ENCODE measurements at places on chromosomes 2 and 18.

DNA sequence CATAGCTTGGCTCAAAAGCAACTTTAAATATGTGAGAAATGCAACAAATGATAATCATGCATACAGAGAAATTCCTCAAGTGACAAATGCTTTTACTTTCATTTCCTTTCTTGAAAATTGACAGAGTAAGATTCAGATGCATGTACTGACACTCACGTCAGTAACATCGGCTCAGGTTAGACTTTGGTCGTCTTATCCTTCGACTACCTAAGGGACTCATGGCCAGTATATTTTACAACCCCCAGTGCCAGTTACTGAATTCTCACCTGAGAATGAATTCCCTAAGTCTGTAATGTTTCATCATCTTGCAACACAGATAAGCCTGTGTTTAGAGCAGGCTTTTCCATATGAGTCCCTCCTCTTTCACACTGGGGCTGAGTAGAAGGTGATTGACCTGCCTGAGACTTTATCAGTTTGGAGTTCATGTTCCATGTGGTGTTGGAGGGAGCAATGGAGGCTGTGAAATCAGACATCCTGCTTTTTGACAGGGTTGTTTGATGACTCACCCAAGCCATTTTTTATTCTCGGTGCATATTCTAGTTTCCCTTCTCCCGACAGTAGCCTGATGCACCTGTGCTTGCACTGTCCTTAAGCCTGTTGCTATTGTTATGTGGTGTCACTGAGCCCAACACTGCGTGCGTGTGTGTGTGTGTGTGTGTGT is 30.5 kb upstream of the ATP8B1 start:
- DNase-seq = no peak

DNA sequence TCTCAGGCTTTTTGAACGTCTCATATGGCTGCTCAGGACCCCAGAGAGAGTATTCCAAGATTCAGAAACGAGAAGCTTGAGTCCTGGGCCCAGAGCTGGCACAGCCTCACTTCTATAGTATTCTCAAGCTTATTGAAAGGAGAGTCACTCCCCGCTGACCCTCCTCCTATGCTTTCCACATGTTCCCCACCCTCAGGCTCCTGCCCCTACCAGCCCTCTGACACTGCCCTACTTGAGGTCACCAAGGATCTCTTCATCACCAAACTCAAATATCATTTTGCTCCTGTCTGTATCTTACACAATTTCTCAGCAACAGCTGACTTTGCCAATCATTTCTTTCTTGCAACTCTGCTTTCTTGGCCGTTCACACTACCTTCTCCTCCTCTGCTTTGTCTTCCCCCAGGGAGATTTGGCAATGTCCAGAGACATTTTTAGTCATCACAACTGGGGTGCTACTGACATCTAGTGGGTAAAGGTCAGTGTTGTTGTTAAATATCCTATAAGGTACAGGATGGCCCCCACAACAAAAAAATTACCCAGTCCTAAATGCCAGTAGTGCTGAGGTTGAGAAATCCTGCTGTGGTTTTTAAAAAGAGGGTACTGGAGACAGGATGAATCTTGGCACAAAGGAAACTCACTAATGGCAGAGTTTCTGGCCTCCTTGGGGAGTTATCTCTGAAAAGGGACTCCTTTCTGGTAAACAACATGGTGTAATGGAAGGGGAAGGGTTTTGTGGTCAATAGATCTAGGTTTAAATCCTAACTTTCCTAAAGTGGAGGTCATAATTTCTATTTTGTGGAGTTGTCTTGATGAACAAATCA is 26.9 kb upstream of the INSIG2 start:
- no peak for DNase-seq

- DNase-seq = peak; percentile 3
Measured at GRCh38 chr2:240248721-240249422, 108.4 kb upstream of the OTOS start.

DNA sequence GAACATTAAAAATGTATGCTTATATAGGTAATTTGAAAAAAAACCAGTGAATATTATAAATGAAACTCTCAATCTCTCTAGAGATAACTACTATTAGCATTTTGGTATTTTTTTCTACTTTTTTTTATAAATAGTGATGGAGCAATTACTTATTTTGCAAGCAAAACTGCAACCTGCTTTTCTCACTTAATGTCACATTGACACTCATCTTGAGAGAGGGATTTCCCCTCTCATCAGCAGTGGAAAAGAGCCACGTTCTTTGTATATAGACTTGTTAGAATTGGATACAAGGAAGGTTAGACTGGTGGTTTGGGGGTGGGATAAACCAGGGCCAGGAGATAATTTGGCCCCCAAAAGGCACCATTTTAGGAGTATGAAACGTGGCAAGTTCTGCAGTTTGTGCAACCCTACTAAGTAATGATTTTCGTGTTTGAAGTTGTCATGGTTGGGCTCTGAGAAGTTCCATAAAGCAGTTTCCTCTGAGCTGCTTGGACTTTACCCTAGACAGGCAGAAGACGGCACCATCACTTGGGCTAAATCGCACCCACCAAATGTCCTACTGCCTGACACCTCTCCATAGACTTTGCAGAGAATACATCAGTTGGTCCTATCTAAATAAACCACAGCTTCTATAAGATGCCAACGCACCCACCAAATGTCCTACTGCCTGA is 194.0 kb downstream of the ACTR3 start:
- no peak for DNase-seq

- DNase-seq = no peak
Measured at GRCh38 chr2:35783723-35784122, 571.9 kb upstream of the CRIM1 start.

GRCh38 chr2:188975497-188976102 is 1.4 kb downstream of the COL3A1 start:
- DNase-seq = no peak

DNA sequence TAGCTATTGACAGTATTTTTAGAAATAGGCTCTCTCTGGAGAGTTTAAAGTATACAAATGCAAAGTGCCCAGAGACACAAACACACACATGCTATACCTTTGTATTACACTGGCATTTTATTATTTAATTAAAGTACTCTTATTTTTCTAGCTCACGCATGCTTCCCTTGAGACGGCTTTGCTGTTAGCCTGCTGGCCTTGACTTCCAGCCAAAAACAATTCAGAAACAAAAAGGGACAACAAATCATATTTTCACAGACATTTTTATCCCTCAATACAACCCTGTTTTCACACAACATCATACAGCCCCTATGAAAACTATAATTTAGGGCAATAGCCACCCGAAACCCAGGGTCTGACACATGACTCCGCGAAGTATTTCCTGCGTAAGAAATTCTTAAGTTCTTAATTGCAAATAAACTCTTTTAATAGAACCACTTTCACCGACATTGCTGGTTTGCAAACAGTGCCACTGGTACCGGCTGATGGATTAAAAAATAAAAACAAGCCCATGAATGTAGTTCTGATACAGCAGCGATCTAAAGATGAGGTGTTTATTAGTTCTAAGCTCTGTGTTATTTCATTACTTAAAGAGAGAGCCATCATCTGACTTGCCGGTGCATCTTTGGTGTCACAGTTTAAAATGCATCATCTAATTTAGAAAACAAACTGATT is 185.1 kb downstream of the TCF4 start:
- DNase-seq = no peak

DNA sequence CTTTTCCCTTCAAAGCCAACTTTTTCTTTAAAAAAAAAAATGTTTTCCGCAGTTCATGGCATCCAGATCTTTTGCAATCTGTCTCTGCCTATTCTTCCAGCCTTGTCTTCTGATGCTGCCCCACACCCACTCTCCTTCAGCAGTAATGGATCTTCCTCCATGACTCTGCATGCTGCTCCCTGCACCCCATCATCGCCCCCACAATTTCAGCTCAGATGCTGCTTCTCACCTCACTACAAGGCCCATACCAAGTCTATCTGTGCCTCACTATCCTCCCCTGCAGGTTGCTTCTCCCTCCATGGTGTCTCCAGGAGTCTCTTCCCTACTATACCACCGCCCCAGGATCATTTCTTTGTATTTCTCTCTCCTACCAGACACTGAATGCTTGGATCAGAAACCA is 260.6 kb downstream of the ANAPC1 start:
- DNase-seq = no peak

All from tibial nerve (tissue), 4 donors.